ENCODE measurements at places on chromosomes 1 and 21. TPM values are rescaled to one million over a fixed set of nuclear protein-coding genes. Genes with fewer than 3 reads are reported as not detected.

The NUDT4B gene
- polyA plus RNA-seq, result 6.1 TPM

The TMPRSS15 gene
- not detected for polyA plus RNA-seq

The NCAM2 gene
- polyA plus RNA-seq, result under 0.01 TPM

The FCER1G gene
- 243 TPM for polyA plus RNA-seq

The CELSR2 gene
- 3.3 TPM for polyA plus RNA-seq

The ZNF670 gene
- polyA plus RNA-seq, result 2.1 TPM

The RBM34 gene
- 55.3 TPM for polyA plus RNA-seq

The CIART gene
- not detected for polyA plus RNA-seq

The SV2A gene
- 2.7 TPM for polyA plus RNA-seq

The SLC35D1 gene
- polyA plus RNA-seq, result 22.9 TPM

Data from sigmoid colon (tissue), 7 donors.